Activated naive CD4-positive, alpha-beta T cell treated with anti-CD3 and anti-CD28 coated beads, Interleukin-2, amount 10 ng/mL, durations not matched to agents 7 days and 5 days (primary cell): ENCODE measurements at places on chromosomes 7 and 10.
A peak's percentile ranks its signal among the peaks of the same experiment; 100 is the strongest.

GRCh38 chr7:75628055-75628454, 110.7 kb downstream of the HIP1 start:
- DNase-seq = no peak

- DNase-seq = peak; percentile 81
Measured at GRCh38 chr7:43649755-43650274, 66.9 kb downstream of the STK17A start.

GRCh38 chr7:73769481-73770001, 529 bp downstream of the CLDN3 start:
- no peak for DNase-seq

- DNase-seq = peak; percentile 60
Measured at GRCh38 chr7:96285579-96285978, 36.3 kb downstream of the SLC25A13 start.

GRCh38 chr7:82109288-82109687, 334.3 kb downstream of the CACNA2D1 start:
- DNase-seq = no peak

DNA sequence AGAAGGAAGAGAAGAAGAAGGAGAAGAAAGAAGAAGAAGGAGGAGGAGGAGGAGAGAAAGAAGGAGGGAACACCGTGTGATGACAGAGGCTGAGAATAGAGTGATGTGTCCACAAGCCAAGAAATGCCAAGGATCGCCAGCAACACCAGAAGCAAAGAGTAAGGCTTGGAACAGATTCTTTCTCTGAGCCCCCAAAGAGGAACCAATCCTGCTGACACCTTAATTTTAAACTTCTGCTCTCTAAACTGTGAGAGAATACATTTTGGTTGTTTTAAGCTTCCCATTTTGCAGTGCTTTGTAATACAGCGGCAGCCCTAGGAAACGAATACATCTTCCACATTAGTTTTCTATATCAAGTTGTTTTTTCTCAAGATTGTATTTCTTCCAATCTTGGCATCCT, 13.9 kb upstream of the WNT8B start:
- DNase-seq = no peak

DNA sequence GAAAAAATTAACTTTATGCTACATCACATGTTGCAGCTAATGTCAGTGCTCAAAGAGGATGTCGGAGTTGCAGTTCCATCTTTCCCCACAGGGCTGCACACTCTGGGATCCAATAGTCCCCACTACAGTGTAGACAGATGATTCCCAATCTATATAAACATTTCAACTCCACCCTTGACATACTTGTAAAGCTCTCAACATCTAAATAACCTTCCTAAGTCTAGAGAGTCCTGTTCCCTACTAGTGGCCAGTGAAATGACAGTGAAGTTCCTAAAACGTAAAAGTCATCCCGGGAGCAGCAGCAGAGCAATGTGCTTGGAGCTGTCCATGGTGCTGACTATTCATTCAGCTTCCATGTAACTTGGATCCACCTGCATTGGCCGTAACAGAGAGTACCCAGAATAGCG, 145.1 kb downstream of the GRM8 start:
- DNase-seq = peak; percentile 65

- DNase-seq = no peak
Measured at GRCh38 chr10:68440898-68441297, 30.9 kb downstream of the DNA2 start.

GRCh38 chr7:33196221-33196620, 66.9 kb downstream of the BBS9 start:
- DNase-seq = no peak

GRCh38 chr7:150734254-150734653, 3.0 kb upstream of the GIMAP5 start:
- DNase-seq = no peak

DNA sequence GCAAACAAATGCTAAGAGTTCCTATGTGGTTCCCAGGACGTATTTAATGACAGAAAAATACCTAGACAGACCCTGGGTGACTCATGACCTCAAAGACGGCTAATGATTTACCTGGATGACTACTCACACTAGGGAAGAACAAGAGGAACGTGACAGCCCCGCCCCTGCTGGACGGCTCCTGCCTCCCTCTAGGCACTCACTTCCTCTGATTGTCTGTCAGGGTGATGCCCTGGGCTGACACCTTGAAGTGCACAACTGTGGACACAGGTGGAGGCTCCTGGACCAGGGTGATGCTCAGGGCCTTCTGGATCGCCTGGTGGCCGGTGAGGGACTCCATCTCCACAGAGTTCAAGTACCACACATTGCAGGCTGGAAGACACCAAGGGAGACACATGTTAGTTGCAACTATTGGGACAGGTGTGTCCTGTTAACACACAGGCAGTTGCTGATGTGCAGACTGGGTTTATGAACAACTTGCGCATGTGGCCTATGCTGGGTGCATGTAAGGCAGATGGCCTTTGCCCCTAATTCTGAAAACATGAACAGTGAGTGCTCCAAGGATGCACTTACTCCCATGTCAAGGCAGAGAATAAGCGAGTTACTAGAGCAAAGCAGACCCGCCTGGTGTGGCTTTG, 298.3 kb downstream of the TNS3 start:
- no peak for DNase-seq

- no peak for DNase-seq
Measured at GRCh38 chr7:15856311-15856710, 169.8 kb upstream of the MEOX2 start.

- no peak for DNase-seq
Measured at GRCh38 chr7:15757041-15758000, 70.8 kb upstream of the MEOX2 start.

DNA sequence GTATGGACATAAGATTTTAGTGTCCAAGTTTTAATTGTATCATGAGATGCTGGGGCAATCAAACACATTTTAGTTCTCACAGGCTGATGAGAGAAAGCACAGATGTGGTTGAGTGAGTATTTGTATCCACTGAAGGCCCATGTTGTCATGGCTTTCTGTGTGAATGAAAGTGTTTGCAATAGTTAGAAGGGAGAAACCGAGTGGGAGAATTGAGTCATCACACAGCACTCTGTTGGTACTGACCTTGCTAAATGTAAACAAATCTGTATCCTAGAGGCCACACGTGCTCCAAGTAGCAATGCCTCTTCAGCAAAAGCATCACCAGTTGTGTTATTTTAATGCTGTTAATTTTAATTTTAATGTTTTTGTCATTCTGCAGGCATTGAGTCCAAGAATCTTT, 121.2 kb downstream of the EMX2 start:
- DNase-seq = no peak

- no peak for DNase-seq
Measured at GRCh38 chr10:78549140-78549935, 515.7 kb downstream of the RPS24 start.

DNA sequence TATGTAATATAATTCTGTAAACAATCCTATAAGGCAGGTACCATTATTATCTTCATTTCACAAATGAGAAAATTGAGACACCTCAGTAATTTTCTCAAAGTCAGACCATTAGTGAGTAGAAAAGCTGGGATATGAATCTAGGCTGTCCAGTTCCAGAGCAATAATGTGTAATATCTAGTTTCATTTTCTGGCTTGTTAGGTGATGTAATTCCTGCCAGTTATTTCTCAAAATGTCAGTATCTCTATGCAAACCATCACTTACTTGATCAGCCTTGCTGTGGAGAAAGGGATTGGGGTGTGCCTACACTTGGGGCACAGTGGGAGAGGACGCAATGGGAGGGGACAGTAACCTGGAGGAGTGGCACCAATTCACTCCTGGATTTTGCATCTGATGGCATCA, 157.5 kb downstream of the LYZL1 start:
- DNase-seq = no peak

GRCh38 chr10:131576341-131577177, 265.0 kb upstream of the TCERG1L start:
- no peak for DNase-seq

DNA sequence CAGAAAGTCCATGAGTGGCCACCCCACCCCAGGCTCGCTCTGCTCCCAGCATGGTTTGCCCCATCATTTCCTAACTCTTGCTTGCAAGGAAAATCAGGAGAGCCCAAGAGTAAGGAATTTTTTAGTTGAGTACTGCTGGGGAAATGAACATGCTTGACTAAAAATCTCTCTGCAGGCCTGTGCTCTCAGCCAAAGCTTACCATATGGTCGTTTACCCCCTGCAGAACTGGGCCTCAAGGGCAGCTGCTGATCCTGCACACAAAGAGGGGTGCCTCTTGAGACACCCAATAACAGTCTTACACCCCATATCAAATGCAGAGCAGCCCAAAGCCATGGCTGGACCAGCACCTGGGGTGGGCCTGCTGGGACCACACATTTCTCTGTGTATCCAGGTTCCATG, 183.2 kb downstream of the CXCL12 start:
- no peak for DNase-seq
